Activated CD4-positive, alpha-beta memory T cell treated with anti-CD3 and anti-CD28 coated beads, Interleukin-2, amount 10 ng/mL, durations not matched to agents 7 days and 5 days (primary cell): ENCODE measurements at places on chromosomes 2 and 18.

GRCh38 chr2:206561962-206562361 lies 80.3 kb upstream of the FAM237A start:
- H3K36me3 ChIP-seq = no peaks in the 10 kb centered on the region
- no peak for DNase-seq
- no peak overlapping the region for H3K4me3 ChIP-seq

- H3K27ac ChIP-seq = no peak overlapping the region
- H3K36me3 ChIP-seq = no peaks in the 10 kb centered on the region
- H3K4me1 ChIP-seq = no peaks in the 10 kb centered on the region
- no peak overlapping the region for H3K4me3 ChIP-seq
- H3K27me3 ChIP-seq = no peaks in the 10 kb centered on the region
- no peak for DNase-seq
Observed at GRCh38 chr2:129229830-129230441, 749.5 kb upstream of the RAB6C start.

DNA sequence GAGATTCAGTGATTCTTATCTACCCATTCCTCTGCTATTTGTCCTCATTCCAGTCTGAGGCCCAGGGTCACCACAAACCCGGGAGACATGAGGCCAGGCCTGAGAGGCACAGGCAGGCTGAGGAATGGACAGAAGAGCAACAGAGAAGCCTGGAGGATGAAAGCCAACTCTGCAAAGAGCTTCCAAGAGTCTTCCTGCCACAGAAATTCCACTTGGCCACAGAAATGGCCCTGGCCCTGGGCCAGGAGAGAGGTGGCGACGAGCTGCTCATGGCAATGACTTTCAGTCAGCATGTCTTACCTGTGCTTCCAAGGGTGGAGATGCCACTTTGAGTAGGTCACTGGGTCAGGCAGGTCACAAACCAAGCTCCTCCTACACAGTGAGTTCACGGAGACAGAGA lies 155.3 kb upstream of the PKDCC start:
- H3K4me1 ChIP-seq = peaks cover 23% of the 10 kb centered on the region
- H3K27me3 ChIP-seq = peaks cover 48% of the 10 kb centered on the region
- no peak overlapping the region for H3K27ac ChIP-seq
- no peak overlapping the region for H3K4me3 ChIP-seq

DNA sequence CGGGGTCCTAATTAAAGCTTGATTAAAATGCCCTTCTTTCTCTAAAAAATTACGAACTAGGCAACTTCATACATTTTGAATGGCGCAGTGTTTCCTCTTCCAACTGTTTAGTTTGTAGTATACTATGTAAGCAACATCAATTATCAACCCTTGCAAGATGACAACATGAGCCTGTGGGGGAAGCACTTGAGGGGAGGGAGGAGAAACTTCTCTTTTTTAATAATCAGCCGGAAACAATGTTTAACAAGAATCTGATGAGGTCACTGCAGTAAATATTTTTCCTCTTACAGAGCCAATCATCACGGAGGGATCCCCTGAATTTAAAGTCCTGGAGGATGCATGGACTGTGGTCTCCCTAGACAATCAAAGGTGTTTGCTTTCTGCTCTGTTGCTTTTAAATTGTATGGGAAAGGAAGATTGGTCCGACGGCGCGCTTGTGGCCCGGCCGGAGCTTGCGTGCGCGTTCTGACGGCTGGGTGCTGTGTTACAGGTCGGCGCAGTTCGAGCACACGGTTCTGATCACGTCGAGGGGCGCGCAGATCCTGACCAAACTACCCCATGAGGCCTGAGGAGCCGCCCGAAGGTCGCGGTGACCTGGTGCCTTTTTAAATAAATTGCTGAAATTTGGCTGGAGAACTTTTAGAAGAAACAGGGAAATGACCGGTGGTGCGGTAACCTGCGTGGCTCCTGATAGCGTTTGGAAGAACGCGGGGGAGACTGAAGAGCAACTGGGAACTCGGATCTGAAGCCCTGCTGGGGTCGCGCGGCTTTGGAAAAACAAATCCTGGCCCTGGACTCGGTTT lies 5.3 kb upstream of the DLX1 start:
- no peak overlapping the region for H3K27ac ChIP-seq
- peaks cover 33% of the 10 kb centered on the region for H3K4me1 ChIP-seq
- no peak for DNase-seq
- H3K4me3 ChIP-seq = no peak overlapping the region
- peaks cover 16% of the 10 kb centered on the region for H3K36me3 ChIP-seq

DNA sequence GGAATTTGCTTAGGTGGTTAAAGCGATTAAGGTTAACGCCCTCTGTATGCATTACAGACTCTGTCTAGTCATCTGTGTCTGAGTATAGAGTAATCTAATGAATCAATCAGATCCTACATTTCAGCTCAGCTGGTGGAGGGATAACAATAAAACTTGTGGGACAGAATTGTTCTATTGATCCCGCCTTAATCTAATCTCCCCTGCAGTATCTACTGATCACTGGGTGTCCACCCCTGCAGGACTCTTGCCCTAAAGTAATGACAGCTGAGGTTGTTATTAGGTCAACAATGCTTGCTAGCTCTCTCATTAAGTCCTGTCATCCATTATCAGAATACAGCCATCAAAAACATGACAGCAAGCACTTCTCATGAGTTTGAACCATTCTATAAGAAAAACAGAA lies 462.6 kb upstream of the TMEFF2 start:
- DNase-seq = no peak
- no peaks in the 10 kb centered on the region for H3K4me1 ChIP-seq
- no peaks in the 10 kb centered on the region for H3K36me3 ChIP-seq
- H3K27me3 ChIP-seq = no peaks in the 10 kb centered on the region
- H3K4me3 ChIP-seq = no peak overlapping the region

GRCh38 chr2:9693196-9693491 lies 62.3 kb upstream of the YWHAQ start:
- peak overlapping the region; percentile 62 for H3K27ac ChIP-seq
- H3K27me3 ChIP-seq = no peaks in the 10 kb centered on the region
- H3K4me3 ChIP-seq = no peak overlapping the region
- H3K4me1 ChIP-seq = peaks cover 39% of the 10 kb centered on the region
- peak; percentile 50 for DNase-seq
- H3K36me3 ChIP-seq = no peaks in the 10 kb centered on the region
